ENCODE measurements at places on chromosomes 1 and 21.
A peak's percentile ranks its signal among the peaks of the same experiment; 100 is the strongest.

DNA sequence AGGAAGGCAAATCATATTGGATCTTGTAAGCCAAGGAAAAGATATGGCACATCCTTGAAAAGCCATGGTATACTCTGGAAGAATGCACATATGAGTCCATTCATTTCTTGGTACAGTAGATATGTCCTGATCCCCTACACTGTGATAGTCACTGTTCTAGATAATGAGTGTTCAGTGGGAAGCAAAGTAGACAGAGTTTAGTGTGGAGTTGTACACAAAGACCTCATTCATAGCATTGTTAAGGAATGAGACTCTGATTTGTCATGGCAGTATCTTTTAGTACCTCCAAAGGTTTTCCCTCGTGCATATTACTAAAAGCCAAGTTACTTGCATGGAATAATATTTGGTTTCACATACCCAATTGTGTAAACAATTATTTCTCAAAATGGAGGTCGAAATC is 204.7 kb downstream of the NFIA start:
- no peaks in the 10 kb centered on the region for H3K4me1 ChIP-seq
- no peak for DNase-seq
- no peaks in the 10 kb centered on the region for H3K36me3 ChIP-seq
- no peak overlapping the region for H3K4me3 ChIP-seq
- peaks cover 5% of the 10 kb centered on the region for H3K27me3 ChIP-seq
- no peak overlapping the region for H3K27ac ChIP-seq

- H3K27me3 ChIP-seq, result no peaks in the 10 kb centered on the region
- H3K4me1 ChIP-seq, result peaks cover 59% of the 10 kb centered on the region
- peak overlapping the region; percentile 83 for H3K27ac ChIP-seq
- H3K4me3 ChIP-seq, result peak overlapping the region; percentile 93
These were observed 2.6 kb downstream of the MRPS6 start for GRCh38 chr21:34075760-34076660.

GRCh38 chr1:248860007-248860406 is 1.1 kb upstream of the ZNF692 start:
- H3K27ac ChIP-seq, result peak overlapping the region; percentile 88
- H3K4me1 ChIP-seq, result peaks cover 58% of the 10 kb centered on the region
- no peaks in the 10 kb centered on the region for H3K27me3 ChIP-seq

GRCh38 chr1:229438021-229438420 is 4.1 kb upstream of the ACTA1 start:
- no peak overlapping the region for H3K27ac ChIP-seq
- peaks cover 2% of the 10 kb centered on the region for H3K36me3 ChIP-seq
- peaks cover 36% of the 10 kb centered on the region for H3K27me3 ChIP-seq
- no peak overlapping the region for H3K4me3 ChIP-seq
- peaks cover 8% of the 10 kb centered on the region for H3K4me1 ChIP-seq

- H3K27ac ChIP-seq, result no peak overlapping the region
- H3K4me3 ChIP-seq, result no peak overlapping the region
- peaks cover 3% of the 10 kb centered on the region for H3K36me3 ChIP-seq
These were observed 62.3 kb downstream of the AK4 start for GRCh38 chr1:65210325-65210724.

- no peak overlapping the region for H3K4me3 ChIP-seq
- no peak overlapping the region for H3K27ac ChIP-seq
- no peaks in the 10 kb centered on the region for H3K4me1 ChIP-seq
- DNase-seq, result no peak
- no peaks in the 10 kb centered on the region for H3K27me3 ChIP-seq
- H3K36me3 ChIP-seq, result no peaks in the 10 kb centered on the region
These were observed 390.1 kb downstream of the PCP4 start for GRCh38 chr21:40257342-40257741.

DNA sequence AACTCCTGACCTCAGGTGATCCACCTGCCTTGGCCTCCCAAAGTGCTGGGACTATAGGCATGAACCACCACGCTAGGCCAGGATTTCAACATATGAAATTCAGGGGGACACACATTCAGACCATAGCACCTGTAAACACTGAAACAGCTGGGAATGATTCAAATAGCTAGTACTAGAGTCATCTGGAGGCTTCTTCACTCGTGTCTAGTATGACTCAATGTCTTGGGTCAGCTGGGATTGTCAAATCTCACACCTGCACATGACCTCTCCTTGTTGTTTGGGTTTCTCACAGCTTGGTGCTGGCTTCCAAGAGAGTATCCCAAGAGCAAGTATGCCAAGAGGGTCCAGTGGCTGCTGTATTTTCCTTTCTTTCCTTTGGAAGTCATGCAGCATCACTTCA is 75.1 kb downstream of the PGM1 start:
- H3K4me1 ChIP-seq, result peaks cover 3% of the 10 kb centered on the region
- H3K36me3 ChIP-seq, result no peaks in the 10 kb centered on the region
- no peak overlapping the region for H3K27ac ChIP-seq
- no peak for DNase-seq
- no peaks in the 10 kb centered on the region for H3K27me3 ChIP-seq

- H3K4me3 ChIP-seq, result no peak overlapping the region
- no peak for DNase-seq
- peaks cover 28% of the 10 kb centered on the region for H3K27me3 ChIP-seq
- H3K4me1 ChIP-seq, result peaks cover 3% of the 10 kb centered on the region
- H3K36me3 ChIP-seq, result no peaks in the 10 kb centered on the region
These were observed 5.1 kb downstream of the KCNJ15 start for GRCh38 chr21:38261851-38262250.

DNA sequence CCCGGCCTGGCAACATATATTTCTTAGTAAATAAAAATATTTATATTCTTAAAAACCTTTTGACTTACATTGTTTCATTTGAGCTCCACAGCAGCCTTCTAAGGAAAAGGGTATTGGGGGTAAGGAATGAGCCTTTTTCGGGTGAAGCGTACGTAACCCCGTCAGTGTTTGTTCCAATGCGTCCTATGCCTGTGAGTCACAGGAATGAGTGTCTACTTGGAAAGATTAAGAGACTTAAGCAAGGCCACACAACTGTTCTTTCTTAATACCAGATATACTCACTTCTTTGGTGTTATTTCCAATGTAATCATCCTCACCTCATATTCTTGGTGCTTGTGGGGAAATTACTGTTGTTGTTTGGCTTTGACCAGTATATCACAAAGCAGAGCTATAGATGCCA is 22.7 kb downstream of the WDTC1 start:
- DNase-seq, result no peak
- peaks cover 2% of the 10 kb centered on the region for H3K36me3 ChIP-seq
- H3K4me1 ChIP-seq, result peaks cover 27% of the 10 kb centered on the region
- no peaks in the 10 kb centered on the region for H3K27me3 ChIP-seq
- H3K27ac ChIP-seq, result no peak overlapping the region
- no peak overlapping the region for H3K4me3 ChIP-seq

- peaks cover 22% of the 10 kb centered on the region for H3K4me1 ChIP-seq
- H3K27ac ChIP-seq, result no peak overlapping the region
- H3K36me3 ChIP-seq, result peaks cover 2% of the 10 kb centered on the region
- no peak overlapping the region for H3K4me3 ChIP-seq
These were observed 9.9 kb upstream of the ETV3 start for GRCh38 chr1:157147906-157148700.

Measured in T-helper 17 cell (primary cell).